CD4-positive, alpha-beta T cell treated with Interleukin-4 for 4 hours (primary cell): ENCODE measurements at places on chromosomes 2 and 18.
A peak's percentile ranks its signal among the peaks of the same experiment; 100 is the strongest.

GRCh38 chr18:77894060-77894459 is 644.4 kb downstream of the GALR1 start:
- no peak for DNase-seq

DNA sequence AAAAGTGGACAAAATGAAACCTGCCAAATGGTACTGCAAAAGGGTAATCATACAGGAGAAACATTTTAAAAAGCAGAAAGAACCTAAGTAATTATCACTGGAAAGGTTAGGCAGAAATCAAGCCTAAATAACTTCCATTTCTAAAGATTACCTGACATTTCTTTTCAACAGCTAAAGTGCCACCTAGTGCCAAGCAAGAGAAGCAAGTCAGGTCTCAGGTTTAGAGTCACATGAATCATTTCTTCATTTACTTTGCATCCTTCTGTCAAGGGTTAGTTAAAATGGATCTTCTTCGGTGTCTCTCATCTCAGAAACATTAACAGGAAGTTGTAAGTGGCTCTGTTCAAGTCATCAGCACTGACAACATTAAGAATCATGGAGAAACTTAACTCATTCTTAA is 90.3 kb downstream of the AKAIN1 start:
- peak; percentile 1 for DNase-seq

DNA sequence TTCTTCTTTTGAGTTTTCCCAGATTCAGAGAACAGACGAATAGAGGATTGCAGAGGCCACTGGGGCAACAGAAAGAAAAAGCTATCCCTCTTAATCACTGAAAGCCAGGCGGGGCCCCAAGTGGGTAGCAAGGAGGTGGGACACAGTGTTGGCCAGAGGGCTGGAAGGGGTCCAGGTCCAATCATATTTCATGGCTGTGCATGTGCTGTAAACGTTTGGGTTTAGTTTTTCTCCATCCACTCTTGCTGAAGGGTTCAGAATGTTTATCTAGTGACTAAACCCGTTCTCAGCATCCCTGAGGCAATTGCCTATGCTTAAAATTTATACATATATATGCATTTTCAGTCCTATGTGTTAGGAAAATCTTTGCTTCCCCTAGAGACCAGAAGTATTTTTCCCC is 99.4 kb upstream of the EPHA4 start:
- no peak for DNase-seq

DNA sequence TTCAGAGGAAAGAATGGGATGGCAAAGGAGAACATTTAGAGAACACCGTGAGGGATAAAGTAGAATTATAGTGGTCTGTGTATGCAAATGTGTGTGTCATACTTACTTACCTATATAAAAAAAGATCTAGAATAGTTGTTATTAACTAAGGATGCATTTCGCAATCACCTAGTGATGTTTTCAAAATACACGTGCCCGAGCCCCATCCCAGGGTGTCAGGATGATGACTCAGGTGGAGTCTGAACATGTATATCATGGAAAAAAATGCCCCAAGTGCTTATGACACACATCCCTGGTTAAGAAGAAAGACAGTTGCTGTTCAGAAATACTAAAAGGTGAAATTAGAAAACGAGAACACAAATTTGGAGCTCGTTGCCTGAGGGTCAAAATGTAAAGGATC is 109.0 kb downstream of the CERS6 start:
- no peak for DNase-seq

DNA sequence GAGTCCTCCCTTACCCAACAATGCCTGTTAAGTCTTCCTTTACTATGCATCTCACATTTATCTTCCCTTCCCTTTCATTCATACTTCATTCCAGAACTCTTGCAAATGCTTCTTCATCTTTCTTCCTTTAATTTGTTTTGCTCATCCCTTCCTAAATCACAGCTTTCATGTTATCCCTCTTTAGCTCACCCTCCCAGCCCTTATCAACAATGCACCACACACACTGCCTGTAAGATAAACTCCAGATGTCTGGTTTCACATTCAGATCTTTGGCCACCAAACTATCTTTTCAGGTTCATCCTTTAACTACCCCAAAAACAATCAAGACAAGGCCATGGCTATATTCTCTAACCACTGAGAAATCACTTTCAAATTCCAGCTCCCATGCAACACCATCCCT is 3.4 kb downstream of the CCDC93 start:
- DNase-seq, result no peak
